ENCODE measurements at places on chromosomes 13 and 19.
A peak's percentile ranks its signal among the peaks of the same experiment; 100 is the strongest.

DNA sequence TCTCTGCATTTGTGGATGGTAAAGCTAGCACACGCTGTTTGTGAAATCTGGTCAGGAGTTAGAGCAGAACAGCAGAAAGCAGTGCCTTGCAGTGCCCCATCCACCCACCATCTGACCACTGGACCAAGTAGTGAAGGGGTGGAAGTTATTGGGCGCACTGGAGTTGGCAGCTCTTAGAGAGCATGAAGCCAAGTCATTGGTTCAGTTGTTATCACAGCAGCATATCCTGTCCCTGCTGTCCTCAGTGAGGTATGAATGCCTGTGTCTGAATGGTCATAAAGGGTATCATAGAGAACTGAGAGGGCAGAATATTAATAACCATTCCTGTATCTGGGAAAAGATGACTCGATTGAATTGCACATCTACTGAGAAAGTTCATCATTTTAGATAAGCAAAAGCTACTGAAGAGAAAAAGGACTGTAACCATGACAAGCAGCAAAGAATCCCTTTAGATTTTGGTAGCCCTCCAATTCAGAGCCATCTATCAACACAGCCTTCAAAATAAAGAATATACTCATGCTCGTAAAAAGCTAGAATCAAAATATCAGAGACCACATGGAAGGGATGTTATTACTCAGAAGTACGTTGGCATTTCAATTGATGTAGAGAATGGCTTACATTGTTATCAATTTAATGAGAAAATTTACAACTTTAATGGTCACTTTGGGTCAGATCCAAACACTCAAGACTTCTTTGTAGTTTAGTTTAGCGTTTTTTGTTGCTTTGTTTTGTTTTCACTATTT is 919.0 kb downstream of the EFNB2 start:
- H3K27ac ChIP-seq: no peak overlapping the region
- H3K27me3 ChIP-seq: no peaks in the 10 kb centered on the region
- H3K36me3 ChIP-seq: no peaks in the 10 kb centered on the region
- no peak for DNase-seq
- H3K4me3 ChIP-seq: no peak overlapping the region

GRCh38 chr19:46303322-46303690 is 6.5 kb downstream of the HIF3A start:
- peak overlapping the region; percentile 56 for H3K4me3 ChIP-seq
- H3K27ac ChIP-seq: no peak overlapping the region
- H3K36me3 ChIP-seq: peaks cover 39% of the 10 kb centered on the region
- peaks cover 48% of the 10 kb centered on the region for H3K4me1 ChIP-seq
- H3K27me3 ChIP-seq: no peaks in the 10 kb centered on the region
- DNase-seq: no peak

GRCh38 chr13:109790942-109791605 is 4.7 kb upstream of the IRS2 start:
- H3K27me3 ChIP-seq: peaks cover 19% of the 10 kb centered on the region
- peak overlapping the region; percentile 13 for H3K27ac ChIP-seq
- H3K4me3 ChIP-seq: no peak overlapping the region
- no peaks in the 10 kb centered on the region for H3K36me3 ChIP-seq
- DNase-seq: no peak

DNA sequence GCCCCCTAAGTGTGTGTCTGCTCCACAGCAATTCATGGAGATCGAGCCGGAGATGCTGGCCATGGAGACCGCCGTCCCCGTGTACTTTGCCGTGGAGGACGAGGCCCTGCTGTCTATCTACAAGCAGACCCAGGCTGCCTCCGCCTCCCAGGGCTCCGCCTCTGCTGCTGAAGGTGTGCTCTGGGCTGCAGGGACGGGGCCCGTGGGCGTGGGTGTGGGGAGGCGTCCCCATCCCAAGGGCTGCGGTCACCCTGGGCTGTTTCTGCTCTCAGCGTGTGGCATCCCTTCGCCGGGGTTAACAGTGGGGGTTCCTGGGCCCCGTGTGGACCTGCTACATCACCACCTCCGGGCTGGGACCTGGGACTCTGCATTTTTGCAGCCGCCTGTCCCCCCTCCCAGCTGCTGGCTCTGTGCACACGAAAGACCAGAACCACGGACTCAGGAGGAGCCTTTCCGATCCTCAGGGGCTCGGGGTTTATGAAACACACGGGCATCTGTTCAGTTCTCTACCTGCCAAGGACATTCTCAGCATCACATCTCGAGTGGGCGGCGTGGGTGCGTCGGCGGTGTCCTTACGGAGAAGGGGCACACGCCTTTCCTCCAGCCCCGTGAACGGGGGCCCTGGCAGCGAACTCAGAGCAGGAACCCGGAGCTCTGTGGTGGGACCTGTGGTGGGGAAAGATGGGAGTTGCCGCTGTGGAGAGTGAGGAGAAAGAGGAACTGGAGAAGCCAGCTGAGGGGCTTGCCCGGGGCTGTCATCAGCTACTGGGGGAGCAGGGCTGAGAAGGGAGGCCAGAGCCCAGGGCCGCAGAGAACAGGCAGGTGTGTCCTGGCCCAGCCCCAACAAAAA is 7.8 kb downstream of the NCLN start:
- DNase-seq: no peak
- no peak overlapping the region for H3K4me3 ChIP-seq
- H3K27me3 ChIP-seq: no peaks in the 10 kb centered on the region
- no peak overlapping the region for H3K27ac ChIP-seq

DNA sequence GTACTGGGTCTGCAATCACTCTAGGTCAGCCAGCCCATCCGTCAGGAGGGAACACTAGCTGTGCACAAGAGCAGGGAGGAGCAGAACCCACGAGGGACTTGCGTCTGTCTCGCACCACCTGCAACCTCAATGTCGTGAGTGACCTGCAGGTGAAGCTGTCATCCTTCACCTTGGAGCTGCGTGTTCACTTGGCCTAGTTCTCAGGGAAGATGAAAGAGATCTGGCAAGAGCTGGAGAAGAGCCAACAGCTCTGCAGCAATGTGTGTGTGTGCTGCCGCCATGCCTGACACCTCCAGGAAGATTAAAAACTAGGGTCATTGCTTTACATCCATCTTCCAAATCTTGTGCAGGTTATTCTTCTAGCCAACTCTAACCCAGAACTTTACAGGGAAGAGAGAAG is 117.6 kb upstream of the MRI1 start:
- no peaks in the 10 kb centered on the region for H3K36me3 ChIP-seq
- no peak overlapping the region for H3K4me3 ChIP-seq
- no peak overlapping the region for H3K27ac ChIP-seq
- no peaks in the 10 kb centered on the region for H3K4me1 ChIP-seq
- DNase-seq: no peak
- peaks cover 15% of the 10 kb centered on the region for H3K27me3 ChIP-seq

DNA sequence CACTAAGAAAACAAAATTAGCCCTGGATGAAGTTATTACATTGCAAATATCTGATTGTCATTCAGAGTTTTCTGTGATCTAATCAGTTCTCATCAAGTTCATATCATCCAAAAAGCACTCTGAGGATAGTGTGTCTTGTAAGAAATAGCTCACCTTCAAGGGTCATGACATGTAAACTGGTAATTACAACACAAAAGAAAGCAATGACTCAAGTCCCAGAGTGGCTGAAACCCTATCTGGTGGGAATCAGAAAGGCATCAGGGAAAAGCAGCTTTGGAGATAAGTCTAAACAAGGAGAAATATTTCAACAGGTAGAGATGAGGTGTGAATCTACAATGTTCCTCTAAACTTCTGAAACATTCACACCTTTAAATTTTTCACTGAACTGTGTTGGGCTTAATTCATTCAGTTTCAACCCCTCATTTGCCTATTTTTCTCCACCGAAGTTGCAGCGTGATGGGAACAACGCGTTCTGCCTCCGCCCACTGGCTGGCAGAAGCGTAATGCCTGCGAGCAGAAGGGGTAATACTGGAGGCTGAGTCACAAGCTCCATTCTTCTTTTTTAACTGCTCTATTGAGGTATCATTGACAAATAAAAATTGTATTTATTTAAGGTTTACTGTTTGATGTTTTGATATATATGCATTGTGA is 155.2 kb upstream of the IPO5 start:
- H3K36me3 ChIP-seq: no peaks in the 10 kb centered on the region
- H3K4me1 ChIP-seq: peaks cover 22% of the 10 kb centered on the region
- no peak for DNase-seq
- H3K27ac ChIP-seq: no peak overlapping the region
- H3K4me3 ChIP-seq: no peak overlapping the region
- H3K27me3 ChIP-seq: no peaks in the 10 kb centered on the region

GRCh38 chr19:2038284-2039088 is 12.6 kb downstream of the MKNK2 start:
- peaks cover 3% of the 10 kb centered on the region for H3K36me3 ChIP-seq
- no peak for DNase-seq
- H3K4me3 ChIP-seq: no peak overlapping the region
- peaks cover 3% of the 10 kb centered on the region for H3K27me3 ChIP-seq
- peaks cover 29% of the 10 kb centered on the region for H3K4me1 ChIP-seq
- H3K27ac ChIP-seq: no peak overlapping the region

- DNase-seq: no peak
- peaks cover 8% of the 10 kb centered on the region for H3K4me1 ChIP-seq
- H3K36me3 ChIP-seq: no peaks in the 10 kb centered on the region
- no peak overlapping the region for H3K4me3 ChIP-seq
- peaks cover 4% of the 10 kb centered on the region for H3K27me3 ChIP-seq
Measured at GRCh38 chr13:39196965-39197646, 158.8 kb downstream of the NHLRC3 start.

- peaks cover 13% of the 10 kb centered on the region for H3K27me3 ChIP-seq
- H3K27ac ChIP-seq: no peak overlapping the region
- H3K4me3 ChIP-seq: no peak overlapping the region
- peaks cover 26% of the 10 kb centered on the region for H3K36me3 ChIP-seq
Measured at GRCh38 chr19:50022823-50023222, 2.3 kb downstream of the VRK3 start.

- H3K27me3 ChIP-seq: peaks cover 37% of the 10 kb centered on the region
- no peak for DNase-seq
- no peak overlapping the region for H3K27ac ChIP-seq
- H3K4me3 ChIP-seq: no peak overlapping the region
Measured at GRCh38 chr19:18774782-18775444, 16.2 kb downstream of the COMP start.

- H3K27me3 ChIP-seq: peaks cover 89% of the 10 kb centered on the region
- H3K27ac ChIP-seq: no peak overlapping the region
- DNase-seq: no peak
- no peaks in the 10 kb centered on the region for H3K36me3 ChIP-seq
- peaks cover 49% of the 10 kb centered on the region for H3K4me1 ChIP-seq
Measured at GRCh38 chr13:99996381-99996973, 14.9 kb downstream of the ZIC2 start.

DNA sequence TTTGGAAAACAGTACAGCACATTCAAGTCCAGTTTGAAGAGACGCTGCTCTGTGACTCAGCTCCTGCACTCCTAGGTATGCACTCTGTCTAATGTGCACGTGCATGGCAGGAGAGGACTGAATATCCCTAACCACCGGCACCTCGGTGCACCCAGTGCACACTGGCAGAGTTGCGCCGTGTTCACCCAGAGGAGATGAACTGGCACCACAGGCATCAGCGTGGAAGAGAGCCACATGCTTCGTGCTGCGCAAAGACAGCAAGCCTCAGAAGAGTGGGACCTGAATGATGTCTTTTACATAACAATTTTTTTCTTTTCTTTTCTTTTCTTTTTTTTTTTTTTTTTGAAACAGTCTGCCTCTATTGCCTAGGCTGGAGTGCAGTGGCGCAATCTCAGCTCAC is 122.3 kb downstream of the DPF1 start:
- no peak overlapping the region for H3K4me3 ChIP-seq
- no peak overlapping the region for H3K27ac ChIP-seq
- no peaks in the 10 kb centered on the region for H3K4me1 ChIP-seq

DNA sequence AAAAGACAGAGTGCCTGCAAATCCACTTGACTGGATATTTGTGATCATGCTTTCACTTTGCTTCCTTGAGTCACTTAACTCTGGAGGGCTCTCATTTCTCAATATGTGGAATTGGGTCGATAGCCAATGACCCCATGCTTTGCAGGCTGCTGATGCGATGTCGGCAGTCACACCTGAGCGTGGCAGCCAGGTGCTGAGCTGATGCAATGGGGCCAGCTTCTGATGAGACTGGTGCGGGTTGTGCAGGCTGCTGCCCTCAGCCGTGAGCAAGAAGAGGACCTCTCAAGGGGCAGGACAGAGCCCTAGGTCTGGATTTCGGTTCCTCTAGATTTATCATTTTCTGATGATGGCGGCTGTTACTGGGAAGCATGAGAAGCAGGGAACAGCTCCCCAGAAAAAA is 334.1 kb downstream of the TEX29 start:
- peaks cover 19% of the 10 kb centered on the region for H3K4me1 ChIP-seq
- H3K27ac ChIP-seq: no peak overlapping the region
- H3K4me3 ChIP-seq: no peak overlapping the region
- no peaks in the 10 kb centered on the region for H3K36me3 ChIP-seq
- H3K27me3 ChIP-seq: peaks cover 34% of the 10 kb centered on the region

- no peak overlapping the region for H3K4me3 ChIP-seq
- no peaks in the 10 kb centered on the region for H3K4me1 ChIP-seq
- H3K36me3 ChIP-seq: peaks cover 35% of the 10 kb centered on the region
- H3K27me3 ChIP-seq: peaks cover 12% of the 10 kb centered on the region
- no peak overlapping the region for H3K27ac ChIP-seq
- no peak for DNase-seq
Measured at GRCh38 chr19:35890113-35890650, 10.2 kb downstream of the NFKBID start.

DNA sequence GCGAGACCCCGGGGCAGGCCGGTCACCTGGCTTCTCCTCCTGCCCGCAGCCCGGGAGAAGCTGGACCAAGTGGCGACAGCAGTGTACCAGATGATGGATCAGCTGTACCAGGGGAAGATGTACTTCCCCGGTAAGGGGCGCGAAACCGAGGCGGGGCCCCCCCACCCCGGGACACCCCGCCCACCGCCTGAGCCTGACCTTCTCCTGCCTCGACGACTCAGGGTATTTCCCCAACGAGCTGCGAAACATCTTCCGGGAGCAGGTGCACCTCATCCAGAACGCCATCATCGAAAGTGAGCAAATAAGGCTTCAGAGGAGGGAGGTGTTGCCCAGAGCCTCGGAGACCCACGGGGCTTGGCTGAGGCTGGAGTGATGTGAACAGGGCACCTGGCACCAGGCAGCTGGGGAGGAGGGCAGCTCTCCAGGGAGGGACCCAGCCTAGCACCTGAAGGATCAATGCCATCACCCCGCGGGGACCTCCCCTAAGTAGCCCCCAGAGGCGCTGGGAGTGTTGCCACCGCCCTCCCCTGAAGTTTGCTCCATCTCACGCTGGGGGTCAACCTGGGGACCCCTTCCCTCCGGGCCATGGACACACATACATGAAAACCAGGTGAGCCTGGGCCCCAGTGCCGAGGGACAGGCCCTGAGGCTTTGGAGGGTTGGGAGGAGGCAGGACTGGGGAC is 629 bp downstream of the IZUMO4 start:
- DNase-seq: no peak
- H3K27ac ChIP-seq: no peak overlapping the region
- peaks cover 10% of the 10 kb centered on the region for H3K36me3 ChIP-seq
- H3K27me3 ChIP-seq: no peaks in the 10 kb centered on the region
- peaks cover 32% of the 10 kb centered on the region for H3K4me1 ChIP-seq

GRCh38 chr13:99307247-99307646 is at the start of gene GPR183:
GPR183 (minus strand) TSS chr13:99307399; CDS start chr13:99296145, 11,254 bp downstream.
- peak within 1 kb of the TSS; percentile 91 for H3K27ac ChIP-seq
- peak within 1 kb of the TSS; percentile 62 for H3K4me3 ChIP-seq
- H3K4me1 ChIP-seq: peaks cover 52% of the 10 kb centered on the region
- peaks cover 13% of the 10 kb centered on the region for H3K36me3 ChIP-seq
